ENCODE measurements at places on chromosomes 11 and 22. TPM values are rescaled to one million over a fixed set of nuclear protein-coding genes. Genes with fewer than 3 reads are reported as not detected.

OR4A16 gene
- not detected for total RNA-seq

RASSF10 gene
- 2.6 TPM for total RNA-seq

E2F8 gene
- 10.7 TPM for total RNA-seq

BDNF gene
- 4.8 TPM for total RNA-seq

MOV10L1 gene
- not detected for total RNA-seq

UCP3 gene
- total RNA-seq = 0.55 TPM

AQP11 gene
- total RNA-seq = 1.2 TPM

ADORA2A gene
- 8.1 TPM for total RNA-seq

PLA2G3 gene
- 14.7 TPM for total RNA-seq

ANGPTL5 gene
- total RNA-seq = not detected

MRGPRX4 gene
- total RNA-seq = not detected

OR8D1 gene
- total RNA-seq = not detected

PRR33 gene
- not detected for total RNA-seq

KRTAP5-10 gene
- total RNA-seq = not detected

PELI3 gene
- total RNA-seq = 6.7 TPM

MPZL3 gene
- 2.1 TPM for total RNA-seq

CTTN gene
- total RNA-seq = 222 TPM

MMP27 gene
- total RNA-seq = not detected

IGHMBP2 gene
- total RNA-seq = 17.8 TPM

TH gene
- total RNA-seq = not detected

P2RX6 gene
- total RNA-seq = 0.13 TPM

SEPTIN3 gene
- 24.0 TPM for total RNA-seq

TSGA10IP gene
- 4.1 TPM for total RNA-seq

LINC01488 gene
- not detected for total RNA-seq

NXPE2 gene
- total RNA-seq = not detected

PATE2 gene
- total RNA-seq = not detected

HRAS gene
- total RNA-seq = 48.3 TPM

MUC5AC gene
- total RNA-seq = not detected

ABTB2 gene
- 7.9 TPM for total RNA-seq

PPFIBP2 gene
- total RNA-seq = 12.9 TPM

OR5A1 gene
- not detected for total RNA-seq

FGF4 gene
- 3.3 TPM for total RNA-seq

ADAMTS8 gene
- total RNA-seq = 9.9 TPM
